Activated T-helper 9 cell treated with anti-CD3 and anti-CD28 coated beads, Interleukin-2, amount 50 U/mL, for 16 hours (primary cell): ENCODE measurements at places on chromosomes 2 and 18.

GRCh38 chr2:62208758-62209114 is 12.8 kb downstream of the B3GNT2 start:
- DNase-seq = no peak

GRCh38 chr2:212288308-212288707 is 250.3 kb downstream of the ERBB4 start:
- DNase-seq = no peak

DNA sequence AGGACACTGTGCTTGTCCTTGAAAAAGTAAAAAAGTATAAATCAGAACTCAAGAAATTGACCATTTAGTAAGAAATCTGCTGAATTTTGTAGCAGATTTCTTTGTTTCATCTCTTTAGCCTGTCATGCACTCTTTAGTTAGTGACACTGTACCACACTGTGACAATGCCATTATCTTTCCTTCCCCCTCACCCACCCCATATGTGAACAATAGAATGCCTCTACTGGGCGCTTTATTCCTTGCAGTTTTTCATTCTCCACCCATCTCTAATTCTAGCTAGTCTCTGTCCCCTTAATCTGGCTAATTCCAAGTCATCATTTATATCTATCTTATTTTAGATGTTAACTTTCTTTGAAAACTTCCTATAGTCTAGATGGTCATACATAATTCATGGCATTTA is 241.0 kb downstream of the LRP1B start:
- no peak for DNase-seq

DNA sequence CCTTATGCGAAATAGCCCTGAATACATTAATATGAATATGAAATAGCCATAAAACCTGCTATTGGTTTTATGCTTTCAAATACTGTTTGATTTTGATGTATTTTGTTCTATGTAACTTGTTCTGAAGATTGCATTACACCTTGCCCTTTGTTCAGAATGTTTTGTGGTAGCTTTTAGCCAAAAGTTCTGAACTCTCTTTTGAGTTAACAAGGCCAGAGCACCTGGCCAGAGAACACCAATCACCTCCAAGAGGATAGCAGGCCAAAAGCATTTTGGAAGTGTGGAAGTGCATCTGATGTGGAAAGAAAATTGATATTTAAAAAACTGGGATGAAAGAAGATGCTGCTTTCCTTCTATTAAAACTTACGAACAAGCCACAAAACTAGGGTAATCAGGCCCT is 86.6 kb upstream of the PGAP1 start:
- no peak for DNase-seq

DNA sequence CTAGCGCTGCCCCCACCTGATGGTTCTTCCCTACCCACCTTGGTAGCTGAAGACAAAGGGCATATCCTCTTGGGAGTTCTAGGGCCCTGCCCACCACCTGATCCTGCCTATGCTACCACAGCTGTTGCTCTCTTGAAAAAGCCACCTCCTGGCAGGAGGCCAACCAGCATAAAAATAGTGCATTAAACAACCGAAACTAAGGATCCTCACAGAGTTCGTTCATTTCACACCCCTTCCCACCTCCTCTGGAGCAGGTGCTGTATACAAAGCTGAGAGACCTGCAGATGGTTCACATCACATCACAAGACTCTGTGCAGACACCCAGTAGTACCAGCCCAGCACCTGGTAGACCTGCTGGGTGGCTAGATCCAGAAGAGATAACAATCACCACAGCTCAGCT is 1348.0 kb upstream of the TMEFF2 start:
- no peak for DNase-seq

DNA sequence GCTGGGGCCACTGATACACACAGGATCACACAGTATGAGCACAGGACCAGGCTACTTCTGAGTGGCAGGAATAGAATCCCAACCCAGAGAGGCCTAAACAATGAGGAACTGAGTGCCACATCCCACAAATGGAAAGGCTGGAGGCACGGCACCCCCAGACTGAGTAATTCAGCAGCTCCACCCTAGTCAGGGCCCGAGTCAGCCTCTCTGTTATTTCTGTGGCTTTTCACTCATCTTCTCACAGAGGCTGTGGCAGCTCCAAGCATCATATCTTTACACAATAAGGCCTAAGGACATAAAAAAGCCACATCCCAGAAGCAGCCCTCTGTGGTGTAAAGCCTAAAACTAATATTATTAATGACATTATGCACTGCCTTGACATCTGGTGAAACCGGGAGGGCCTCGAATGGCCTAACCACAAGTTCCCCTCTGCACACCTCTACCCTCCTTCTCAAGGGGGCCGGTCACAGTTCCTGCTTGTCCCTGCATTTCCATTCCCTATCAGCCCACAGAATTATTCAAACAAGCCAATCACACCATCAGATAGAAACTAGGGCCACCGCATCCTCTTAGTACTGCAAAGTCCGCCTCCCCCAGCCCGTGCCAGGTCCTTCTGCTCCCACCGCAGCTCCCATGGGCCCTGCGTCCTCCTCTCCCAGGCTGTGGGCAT is 12.5 kb upstream of the MAL start:
- DNase-seq = no peak

- no peak for DNase-seq
These were observed 463 bp upstream of the ALPP start for GRCh38 chr2:232377841-232378734.

DNA sequence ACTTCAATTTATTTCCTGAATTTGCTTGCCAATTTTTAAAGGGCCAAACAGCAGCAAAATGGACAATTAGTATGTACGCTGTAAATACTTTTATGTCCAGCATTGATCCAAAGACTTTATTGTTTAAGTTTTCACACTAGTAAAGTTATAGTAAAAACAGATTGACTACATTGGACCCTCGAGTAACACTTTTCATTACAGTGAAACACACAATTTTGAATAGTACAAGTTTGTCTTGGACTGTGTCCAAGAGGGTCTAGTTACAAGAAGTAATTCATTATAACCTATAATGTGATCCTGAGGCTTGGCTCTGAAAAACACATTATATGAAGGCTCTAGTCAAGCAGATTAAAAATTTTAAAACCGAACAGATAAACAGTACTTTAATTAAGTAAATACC is 11.4 kb upstream of the RBBP8 start:
- no peak for DNase-seq

GRCh38 chr2:152336119-152336853 is 1.3 kb downstream of the FMNL2 start:
- no peak for DNase-seq

DNA sequence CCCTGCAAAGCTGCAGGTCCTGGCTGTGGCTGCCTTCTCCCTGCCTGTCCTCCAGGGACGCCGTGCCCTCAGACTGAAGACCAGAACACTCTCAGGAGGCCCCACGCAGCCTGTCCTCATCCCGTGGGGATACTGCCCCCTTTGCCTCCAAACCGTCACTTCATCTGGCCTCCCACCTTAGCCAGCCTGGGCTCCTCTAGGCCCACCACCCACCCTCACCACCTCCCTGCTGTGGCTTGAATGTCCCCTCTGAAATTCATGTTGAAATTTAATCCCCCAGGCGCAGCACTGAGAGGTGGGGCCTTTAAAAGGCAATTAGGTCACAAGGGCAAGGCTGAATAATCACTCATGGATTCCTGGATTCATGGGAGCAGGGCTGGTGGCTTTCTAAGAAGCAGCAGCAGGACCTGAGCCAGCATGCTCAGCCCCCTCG is 198.2 kb downstream of the SEPTIN10 start:
- DNase-seq = no peak

DNA sequence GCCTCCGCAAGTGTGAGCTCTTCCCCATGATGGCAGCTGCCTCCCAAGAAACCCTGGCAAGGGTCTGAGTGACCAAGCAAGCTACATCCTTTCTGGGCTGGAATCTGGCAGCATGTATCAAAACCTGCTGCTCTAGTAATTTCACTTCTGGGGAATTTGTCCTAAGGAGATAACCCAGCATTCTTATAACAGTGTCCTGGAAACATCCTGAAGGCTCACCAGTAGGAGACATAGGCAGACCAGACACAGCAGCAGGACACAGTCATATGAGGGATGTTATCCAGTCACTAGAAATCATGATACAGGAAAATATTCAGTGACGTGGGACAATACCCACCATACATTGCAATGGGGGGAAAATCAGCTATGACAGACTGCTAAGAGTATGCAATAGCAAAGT is 64.5 kb downstream of the CRACDL start:
- no peak for DNase-seq

GRCh38 chr2:179701524-179702110 is 159.8 kb downstream of the ZNF385B start:
- no peak for DNase-seq

GRCh38 chr18:25067275-25068025 is 284.5 kb downstream of the ZNF521 start:
- no peak for DNase-seq

DNA sequence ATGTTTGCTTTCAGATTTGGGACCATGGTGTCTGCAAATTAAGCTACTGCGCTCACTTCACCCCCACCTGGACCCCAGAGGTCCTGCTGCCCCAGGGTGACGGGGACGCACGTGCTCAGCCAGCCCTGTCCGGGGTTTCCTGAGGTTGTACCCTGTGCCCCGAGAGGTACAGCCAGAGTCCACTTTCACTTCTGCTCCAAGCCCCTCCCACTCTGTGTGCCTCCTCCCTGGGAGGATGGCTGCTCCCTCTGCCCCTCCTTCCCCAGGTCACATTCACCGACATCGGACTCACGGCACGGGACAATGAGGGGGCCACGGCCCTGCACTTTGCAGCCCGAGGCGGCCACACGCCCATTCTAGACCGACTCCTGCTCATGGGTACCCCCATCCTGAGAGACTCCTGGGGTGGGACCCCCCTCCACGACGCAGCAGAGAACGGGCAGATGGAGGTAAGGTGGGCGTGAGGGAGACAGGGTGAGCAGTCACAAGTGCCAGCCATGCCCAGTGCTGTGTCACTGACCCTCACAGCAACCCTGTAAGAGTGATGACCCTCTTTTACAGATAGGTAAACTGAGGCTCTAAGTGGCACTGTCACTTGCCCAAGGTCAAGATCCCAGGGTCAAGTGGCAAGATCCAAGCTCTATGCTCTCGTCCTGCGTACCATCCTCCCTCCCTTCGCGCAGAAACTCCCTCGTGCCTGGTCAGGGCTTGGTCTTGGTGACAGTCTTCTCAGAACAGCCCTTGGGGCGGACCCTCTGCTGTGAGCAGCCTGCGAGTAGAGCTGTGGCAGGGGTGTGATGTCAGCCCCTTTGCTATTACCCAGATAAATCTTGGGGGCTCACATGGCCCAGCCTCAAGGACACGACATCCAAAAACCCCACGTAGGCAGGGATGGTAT is 7.6 kb downstream of the ESPNL start:
- DNase-seq = no peak

DNA sequence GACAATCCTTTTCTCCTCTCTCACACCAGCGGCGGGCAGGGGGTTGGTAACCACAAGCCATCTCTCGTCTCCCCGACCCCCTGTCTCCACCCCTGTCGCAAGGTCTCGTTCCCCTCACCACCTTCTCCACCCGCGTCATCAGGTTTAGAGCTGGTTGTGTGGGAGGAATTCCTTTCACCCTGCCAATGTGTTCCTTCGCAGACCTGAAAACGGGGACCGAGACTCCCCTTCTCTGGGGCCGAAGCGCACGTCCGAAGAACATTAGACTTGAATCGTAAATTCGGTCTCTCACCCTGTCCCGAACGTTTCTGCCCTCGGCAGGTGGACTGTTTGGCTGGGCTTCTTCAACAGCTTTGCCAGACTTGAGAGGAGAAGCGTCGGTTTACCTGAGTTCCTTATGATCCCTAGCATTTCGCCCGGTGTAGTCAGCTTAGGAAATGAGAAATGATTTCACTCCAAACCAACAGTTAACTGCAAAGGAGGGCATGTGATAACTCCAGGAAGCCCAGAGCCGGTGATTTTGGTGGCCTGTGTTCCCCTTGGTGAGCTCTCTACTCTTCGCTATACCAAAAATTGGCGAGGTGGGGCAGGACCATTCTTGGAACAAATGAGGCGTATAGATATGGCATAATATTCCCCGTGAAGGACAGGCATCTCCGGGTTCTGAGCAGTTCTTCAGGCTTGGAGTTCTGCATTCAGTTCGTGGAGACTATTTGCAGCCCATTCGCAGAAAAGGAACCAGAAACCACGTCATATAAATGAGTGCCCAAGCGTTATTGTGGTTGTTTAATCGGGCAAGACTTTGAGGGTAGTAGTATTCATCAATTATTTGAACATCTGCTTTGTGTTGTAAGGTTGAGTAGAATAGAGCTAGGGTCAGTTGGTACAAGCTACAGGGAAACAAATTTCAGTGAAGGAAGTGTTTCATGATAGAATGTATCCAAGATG is 694 bp downstream of the CFAP36 start:
- peak; percentile 21 for DNase-seq

DNA sequence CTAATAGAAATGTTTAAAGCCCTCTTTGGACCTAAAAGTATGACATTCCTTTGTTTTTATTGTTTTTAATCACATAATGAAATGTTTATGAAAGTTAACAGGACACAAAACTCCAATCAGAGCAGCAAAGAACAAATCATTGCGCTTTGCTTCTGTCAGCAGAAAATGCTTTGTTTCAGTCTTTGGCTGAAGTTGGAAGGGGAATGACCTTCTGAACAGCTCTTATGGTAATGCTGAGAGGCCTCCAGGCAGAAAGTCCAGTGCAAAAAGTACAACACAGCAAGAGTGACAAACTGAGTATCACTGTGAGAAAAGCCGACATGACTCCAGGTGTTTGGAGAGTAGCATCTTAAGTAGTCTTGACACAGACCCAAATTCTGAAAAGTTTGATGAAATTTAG is 147.7 kb upstream of the SP5 start:
- DNase-seq = no peak

DNA sequence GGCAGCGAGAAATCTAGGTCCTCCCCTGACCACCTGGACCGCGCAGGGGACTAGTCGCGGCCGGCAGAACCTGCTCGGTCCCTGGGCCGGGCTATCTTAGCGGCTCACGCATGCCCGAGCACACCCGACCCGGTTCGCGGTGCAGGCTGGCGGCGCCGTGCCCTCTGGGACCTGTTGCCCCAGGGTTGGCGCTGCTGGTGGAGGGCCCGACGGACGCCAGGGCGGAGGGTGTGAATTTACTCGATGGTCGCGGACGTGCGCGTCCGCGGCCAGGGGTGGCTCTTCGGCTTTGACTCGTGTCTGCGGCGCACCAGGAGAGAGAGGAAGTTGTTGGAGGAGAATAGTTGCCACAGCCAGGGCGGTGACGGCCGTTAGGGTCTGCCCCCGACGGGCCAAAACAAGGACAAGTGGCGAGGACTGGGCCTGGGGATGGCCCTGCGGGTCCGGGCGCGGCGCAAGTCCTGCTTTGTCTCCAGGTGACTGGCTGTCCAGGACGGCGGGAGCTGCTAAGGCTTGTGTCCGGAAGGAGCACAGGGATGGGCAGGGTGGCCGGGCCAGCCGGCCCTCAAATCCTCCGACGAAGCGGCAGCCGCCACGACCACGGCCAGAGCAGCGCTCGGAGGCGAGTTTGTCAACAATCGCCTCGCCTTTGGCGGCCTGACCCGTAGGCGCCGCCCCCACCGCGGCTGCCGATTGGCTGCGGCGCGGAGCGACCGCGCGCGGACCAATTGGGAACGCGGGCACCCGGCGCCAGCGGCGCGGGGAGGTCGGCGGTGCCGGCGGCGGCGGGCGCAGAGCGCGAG is 1.3 kb downstream of the BCL2L11 start:
- peak; percentile 71 for DNase-seq

GRCh38 chr18:43572163-43572562 is 294.9 kb upstream of the SYT4 start:
- no peak for DNase-seq

- no peak for DNase-seq
These were observed 9.9 kb downstream of the EMILIN2 start for GRCh38 chr18:2856547-2857170.

- DNase-seq = no peak
These were observed 67.1 kb downstream of the ANTXR1 start for GRCh38 chr2:69080071-69080470.
